Effector CD4-positive, alpha-beta T cell (primary cell): ENCODE measurements at places on chromosomes 5 and 9.

- DNase-seq: no peak
Measured at GRCh38 chr5:117621921-117622320, 1047.3 kb upstream of the SEMA6A start.

GRCh38 chr5:119016125-119016774 lies 27.9 kb upstream of the DTWD2 start:
- no peak for DNase-seq

- no peak for DNase-seq
Measured at GRCh38 chr5:145856285-145856818, 16.5 kb downstream of the GRXCR2 start.

DNA sequence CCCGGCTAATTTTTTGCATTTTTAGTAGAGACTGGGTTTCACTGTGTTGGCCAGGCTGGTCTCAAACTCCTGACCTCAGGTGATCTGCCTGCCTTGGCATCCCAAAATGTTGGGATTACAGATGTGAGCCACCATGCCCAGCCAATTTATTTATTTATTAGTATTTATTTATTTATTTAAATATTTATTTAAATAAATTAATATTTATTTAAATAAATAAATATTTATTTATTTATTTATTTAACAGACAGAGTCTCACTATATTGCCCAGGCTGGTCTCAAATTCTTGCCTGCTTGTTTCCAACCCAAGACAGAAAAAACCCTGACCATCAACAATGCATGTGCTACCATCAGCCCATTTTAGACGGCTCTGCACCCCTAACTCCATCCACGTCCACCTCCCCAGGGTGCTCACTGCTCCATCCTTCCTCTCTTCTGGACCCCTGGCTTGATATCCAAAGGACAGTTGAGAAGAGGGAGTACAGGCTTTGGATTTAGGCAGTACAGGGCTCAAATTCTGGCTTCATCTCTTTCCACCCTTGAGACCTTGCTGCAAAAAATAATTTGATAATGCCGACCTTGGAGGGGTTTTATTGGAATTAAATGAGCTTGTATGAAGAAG lies 232.6 kb downstream of the MED10 start:
- DNase-seq: no peak

DNA sequence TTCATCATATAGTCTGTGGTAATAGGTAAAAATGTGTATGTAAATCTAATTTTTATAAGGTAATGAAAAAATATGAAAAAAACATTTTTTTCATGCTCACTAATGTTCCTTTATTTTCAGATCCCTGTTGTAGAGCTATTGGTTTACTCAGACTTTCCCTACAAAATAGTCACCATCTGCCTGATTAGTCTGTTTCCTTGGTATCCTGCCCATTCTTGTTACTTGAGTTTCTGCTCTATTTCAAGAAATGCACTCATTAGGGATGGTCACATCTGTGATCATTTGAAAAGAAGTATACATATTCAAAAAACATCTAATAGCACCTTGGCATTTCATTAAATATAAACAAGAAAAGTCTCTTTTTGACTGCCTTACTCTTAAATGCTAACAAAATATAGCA lies 21.6 kb upstream of the RASA1 start:
- no peak for DNase-seq

GRCh38 chr5:78537821-78538220 lies 110.8 kb downstream of the LHFPL2 start:
- no peak for DNase-seq

DNA sequence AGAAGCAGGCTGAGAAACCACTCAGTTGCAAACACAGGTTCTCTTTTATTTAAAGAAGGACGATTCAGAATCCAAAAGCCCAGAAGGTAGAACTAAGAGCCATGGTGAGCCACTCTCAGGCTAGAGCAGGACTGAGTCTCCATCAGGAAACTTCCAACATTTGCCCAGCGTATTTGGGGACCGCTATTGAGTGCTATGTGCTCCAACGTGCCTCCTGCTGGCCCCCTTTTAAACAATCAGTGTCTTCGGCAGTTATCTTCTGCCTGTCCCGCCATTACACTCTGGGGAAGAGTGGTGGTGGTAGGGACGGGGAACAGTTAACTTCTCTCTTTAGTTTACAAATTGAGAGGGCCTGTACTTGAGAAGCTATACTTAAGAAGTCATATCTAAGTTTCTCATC lies 78.1 kb downstream of the DENND1A start:
- no peak for DNase-seq

DNA sequence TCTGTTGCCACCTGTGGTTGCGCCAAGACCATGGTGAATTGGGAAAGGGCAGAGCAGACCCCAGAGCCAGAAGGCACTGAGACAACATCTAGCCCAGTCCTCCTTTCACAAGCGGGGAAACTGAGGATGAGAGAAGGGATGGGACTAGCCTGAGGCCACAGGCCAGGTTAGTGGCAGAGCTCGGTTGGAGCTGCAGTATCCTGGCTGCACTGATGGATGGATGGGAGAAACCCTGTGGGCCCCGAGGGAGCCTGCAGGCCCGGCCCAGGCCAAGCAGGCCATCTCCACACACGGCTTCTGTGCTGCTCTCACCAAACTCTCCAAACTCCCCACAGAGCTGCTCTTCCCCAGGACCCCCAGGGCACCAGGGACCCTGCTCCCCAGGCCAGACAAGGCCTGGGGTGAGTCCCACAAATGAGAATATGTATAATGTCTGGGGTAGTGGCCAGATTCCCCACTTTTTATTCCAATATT lies 60.2 kb downstream of the TSTD2 start:
- no peak for DNase-seq

GRCh38 chr9:26462751-26463150 lies 429.9 kb downstream of the CAAP1 start:
- no peak for DNase-seq

DNA sequence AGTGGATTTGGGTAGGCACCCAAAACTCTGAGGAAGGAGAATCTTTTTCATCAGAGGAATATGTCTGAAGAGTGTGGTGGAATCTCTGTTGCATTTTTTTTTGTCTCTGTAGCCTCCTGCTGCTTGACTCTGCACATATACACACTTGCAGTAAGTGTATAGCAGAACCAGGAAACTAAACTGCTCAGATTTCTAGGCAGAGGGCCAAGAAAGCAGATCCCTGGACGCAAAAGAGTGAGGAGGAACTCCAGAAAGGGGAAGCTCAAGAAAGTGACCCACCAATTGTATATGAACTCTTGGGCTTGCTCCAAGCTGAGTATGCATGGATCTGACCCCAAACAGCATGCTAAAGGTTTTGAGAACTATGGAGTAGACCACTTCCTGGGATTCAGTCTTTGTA lies 181.8 kb downstream of the GADD45G start:
- no peak for DNase-seq

DNA sequence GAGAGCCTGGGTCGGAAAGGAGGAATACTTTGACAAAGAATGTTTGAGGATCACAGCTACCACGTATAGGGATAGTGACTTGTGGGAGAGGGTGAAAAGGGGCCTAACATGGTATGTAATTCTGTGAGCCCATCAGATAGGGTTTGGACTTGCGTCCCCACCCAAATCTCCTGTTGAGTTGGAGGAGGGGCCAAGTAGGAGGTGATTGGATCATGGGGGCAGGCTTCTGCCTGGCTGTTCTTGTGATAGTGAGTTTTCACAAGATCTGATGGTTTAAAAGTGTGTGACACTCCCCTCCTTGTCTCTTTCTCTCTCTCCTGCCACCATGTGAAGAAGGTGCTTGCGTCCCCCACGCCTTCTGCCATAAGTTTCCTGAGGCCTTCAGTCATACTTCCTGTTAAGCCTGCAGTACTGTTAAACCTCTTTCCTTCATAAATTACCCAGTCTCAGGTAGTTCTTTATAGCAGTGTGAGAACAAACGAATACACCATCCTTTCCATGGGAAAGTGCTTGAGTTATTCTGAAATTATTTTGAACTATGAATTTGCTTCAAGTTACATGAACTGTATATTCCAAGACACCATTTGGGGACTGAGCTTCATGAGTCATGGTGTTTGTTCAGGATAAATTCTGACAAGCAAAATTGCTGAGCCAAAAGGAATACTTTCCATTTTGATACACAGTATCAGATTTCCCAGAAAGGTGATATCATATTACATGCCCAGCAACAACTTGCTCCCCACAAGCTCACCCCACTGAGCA lies 68.8 kb upstream of the SSBP2 start:
- no peak for DNase-seq

- DNase-seq: no peak
Measured at GRCh38 chr5:151258816-151259215, 5.8 kb downstream of the GM2A start.

DNA sequence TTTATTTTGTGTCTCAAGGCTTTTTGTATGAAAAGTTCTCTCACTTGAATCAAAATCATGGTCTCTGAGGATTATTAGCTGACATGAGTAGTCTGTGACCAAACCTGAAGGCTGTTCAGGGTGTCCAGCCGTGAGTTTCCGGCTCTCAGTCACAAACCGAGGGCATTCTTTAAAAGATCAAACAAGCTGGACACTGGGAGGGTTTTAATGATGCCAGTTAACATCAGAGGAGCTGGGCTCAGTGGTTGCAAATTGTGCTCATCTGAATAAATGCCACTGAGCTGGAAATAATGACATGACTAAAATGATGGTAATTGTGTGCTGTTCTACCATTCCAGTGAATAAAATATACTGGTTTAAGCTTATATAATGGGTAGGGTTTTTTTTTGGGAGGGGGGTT lies 153.1 kb downstream of the FOCAD start:
- DNase-seq: no peak

GRCh38 chr5:140225396-140225795 lies 50.4 kb downstream of the CYSTM1 start:
- no peak for DNase-seq

- peak; percentile 6 for DNase-seq
Measured at GRCh38 chr9:35940458-35941407, 17.2 kb downstream of the OR2S2 start.

- no peak for DNase-seq
Measured at GRCh38 chr5:55191165-55191564, 18.2 kb upstream of the CDC20B start.

DNA sequence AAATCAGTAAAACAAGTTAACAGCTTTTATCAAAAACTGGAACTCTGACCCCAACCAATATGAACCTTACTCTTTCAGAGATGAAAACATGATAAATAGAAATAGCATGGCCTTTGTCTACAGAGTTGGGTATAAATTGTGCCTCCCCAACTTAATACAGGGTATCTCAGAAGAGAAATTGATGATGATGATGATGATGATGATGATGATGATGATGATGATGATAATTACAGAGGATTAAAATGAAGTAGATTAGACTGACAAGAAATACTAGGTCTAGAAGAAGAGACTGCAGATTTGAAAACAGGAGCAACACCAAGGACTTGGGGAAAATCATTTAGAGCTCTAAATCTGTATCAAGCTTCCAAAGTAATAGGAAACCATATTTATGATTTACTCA lies 27.1 kb downstream of the PFDN1 start:
- no peak for DNase-seq

GRCh38 chr5:153756540-153756939 lies 266.1 kb downstream of the GRIA1 start:
- DNase-seq: no peak

DNA sequence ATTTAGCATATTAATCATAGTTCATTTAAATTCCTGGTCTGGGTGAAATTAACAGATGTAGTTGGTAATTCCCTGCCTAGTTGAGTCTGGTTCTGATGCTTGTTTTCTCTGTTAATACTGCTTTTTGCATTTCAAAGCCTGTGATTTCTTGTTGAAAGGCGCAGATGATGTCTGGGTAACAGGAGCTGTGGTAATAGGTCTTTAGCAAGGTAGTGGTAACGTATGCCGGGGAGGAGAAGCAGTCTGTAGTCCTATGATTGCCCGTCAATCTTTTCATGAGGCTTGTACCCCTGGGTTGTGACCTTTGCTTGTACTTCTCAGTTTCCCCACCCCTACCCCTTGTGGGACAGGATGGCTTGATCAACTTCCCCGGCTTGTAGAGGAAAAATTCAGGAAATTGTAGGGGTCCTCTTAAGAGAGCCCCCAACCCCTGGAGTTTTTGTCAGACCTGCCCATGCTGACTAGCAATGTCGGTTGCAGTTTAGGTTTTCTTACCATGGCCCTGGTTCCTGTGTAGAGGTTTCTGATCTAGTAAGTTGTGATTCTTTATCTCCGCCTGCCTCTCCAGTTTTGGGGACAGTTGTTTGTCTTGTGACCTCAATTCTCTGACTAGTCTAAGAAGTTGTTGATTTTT lies 55.4 kb downstream of the SPIN1 start:
- DNase-seq: no peak

DNA sequence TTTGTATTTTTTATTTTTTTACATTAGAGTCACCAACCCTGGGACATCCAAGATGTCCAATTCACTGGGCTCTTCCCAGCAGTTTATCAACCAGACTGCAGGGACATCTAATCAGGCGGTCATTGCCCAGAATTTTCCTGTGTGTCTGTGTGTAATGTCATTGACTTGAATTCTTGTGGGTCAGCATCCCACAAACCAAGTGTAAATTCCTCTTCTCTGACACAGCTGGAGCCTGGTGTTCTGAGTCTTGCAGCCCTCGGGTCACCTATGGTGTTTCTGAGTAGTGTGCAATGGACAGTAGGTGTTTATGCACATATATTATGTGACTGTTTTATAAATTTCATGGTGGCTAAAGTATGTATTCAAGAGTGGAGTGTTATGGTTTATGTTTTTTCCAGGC lies 815.7 kb downstream of the SEMA5A start:
- no peak for DNase-seq

GRCh38 chr5:169566202-169566601 lies 17.4 kb upstream of the SPDL1 start:
- no peak for DNase-seq

DNA sequence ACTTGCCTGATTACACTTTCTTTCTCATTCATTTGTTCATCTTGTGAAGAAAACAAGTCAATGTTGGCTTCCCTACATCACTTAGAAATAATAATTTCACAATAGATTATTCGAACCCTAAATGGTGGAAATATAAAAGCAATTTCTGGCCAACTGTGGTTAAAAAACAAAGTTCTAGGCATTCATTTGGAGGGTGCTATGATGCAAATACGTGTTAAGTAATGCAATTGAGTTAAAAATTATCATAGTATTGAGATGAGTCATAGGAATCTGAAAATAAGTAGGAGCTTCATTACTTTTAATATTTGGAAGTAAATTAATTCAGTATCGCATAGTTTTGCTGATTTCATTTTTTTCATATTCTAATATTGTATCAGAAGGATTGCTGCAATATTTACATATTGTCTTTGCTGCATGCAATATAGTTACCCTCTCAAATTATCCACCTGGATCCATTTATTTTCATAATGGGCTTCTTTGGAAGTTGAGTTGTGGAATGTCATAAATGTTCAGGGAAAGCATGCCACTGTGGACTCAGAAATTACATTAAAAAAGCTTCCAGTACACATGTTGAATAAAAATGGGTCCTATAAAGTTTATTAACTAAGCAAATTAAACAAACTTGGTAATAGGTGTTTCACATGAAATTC lies 647.7 kb upstream of the WWC1 start:
- no peak for DNase-seq

- no peak for DNase-seq
Measured at GRCh38 chr5:79961716-79962574, 29.1 kb downstream of the MTX3 start.

- no peak for DNase-seq
Measured at GRCh38 chr5:68381909-68382308, 166.4 kb downstream of the PIK3R1 start.

- no peak for DNase-seq
Measured at GRCh38 chr5:113190347-113190746, 213.7 kb downstream of the DCP2 start.
